ENCODE measurements at places on chromosomes 2 and 18. TPM values are rescaled to one million over a fixed set of nuclear protein-coding genes. Genes with fewer than 3 reads are reported as not detected.

DNA sequence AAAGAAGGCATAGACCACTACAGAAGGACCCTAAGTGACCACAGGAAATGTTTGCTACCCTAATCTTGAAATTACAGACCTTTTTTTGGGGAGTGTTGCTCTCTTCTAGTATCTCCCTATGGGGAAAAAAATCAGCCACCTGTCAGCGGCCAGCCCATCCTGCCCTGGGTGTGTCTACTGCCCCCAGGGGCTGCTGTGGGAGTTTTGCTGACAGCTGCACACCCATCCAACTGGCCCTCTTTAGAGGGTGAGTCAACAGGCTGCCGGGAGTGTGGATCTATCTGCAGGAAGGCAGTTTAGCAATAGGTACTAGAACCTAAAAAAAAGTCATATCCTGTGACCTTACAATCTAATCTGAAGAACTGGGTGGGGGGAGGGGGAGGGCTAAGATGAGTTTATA lies 796 bp upstream of the DYSF start:
- H3K36me3 ChIP-seq, result no peaks in the 10 kb centered on the region
- peaks cover 34% of the 10 kb centered on the region for H3K27me3 ChIP-seq
- peak; percentile 62 for DNase-seq
- peak overlapping the region; percentile 86 for H3K4me3 ChIP-seq

GRCh38 chr18:7856116-7856515 lies 289.0 kb downstream of the PTPRM start:
- DNase-seq, result no peak
- H3K4me1 ChIP-seq, result no peaks in the 10 kb centered on the region
- no peak overlapping the region for H3K27ac ChIP-seq
- no peak overlapping the region for H3K4me3 ChIP-seq
- H3K36me3 ChIP-seq, result no peaks in the 10 kb centered on the region
- H3K27me3 ChIP-seq, result no peaks in the 10 kb centered on the region

- no peaks in the 10 kb centered on the region for H3K36me3 ChIP-seq
- no peak overlapping the region for H3K4me3 ChIP-seq
- no peaks in the 10 kb centered on the region for H3K27me3 ChIP-seq
- DNase-seq, result no peak
- H3K4me1 ChIP-seq, result no peaks in the 10 kb centered on the region
These were observed 89.4 kb downstream of the DOK6 start for GRCh38 chr18:69490072-69490471.

RUFY4 gene
- 0.04 TPM for total RNA-seq

ZEB2 gene
- total RNA-seq, result not detected

DNA sequence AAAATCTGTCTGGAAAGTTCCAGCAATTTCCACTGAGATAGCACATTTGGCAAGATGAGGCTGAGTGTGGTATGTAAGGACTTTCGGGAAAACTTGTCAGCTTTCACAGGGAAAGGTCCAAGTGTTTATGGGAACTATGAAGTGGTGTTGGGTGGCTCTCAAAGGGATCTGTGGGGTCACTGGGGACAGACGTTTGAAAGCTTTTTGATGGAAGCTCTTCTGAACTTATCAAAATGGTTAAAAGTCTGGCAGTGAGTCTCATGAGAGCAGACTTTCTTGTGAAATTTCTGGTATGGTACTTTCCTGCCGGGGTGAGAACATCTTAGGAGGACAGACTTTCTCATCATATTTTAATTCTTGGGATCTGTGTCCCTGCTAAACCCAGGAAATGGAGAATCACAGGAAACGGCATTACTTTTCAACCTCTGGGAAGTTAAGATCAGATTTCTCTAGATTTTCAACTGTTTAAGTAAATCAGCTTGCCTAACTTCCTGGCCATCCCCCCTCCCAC lies 546.3 kb upstream of the ZEB2 start:
- H3K27ac ChIP-seq, result no peak overlapping the region
- no peaks in the 10 kb centered on the region for H3K27me3 ChIP-seq
- DNase-seq, result no peak
- H3K36me3 ChIP-seq, result no peaks in the 10 kb centered on the region
- no peak overlapping the region for H3K4me3 ChIP-seq
- H3K4me1 ChIP-seq, result no peaks in the 10 kb centered on the region

CFAP65 gene
- 0.23 TPM for total RNA-seq

- no peak overlapping the region for H3K4me3 ChIP-seq
- H3K27ac ChIP-seq, result no peak overlapping the region
- H3K27me3 ChIP-seq, result no peaks in the 10 kb centered on the region
- no peaks in the 10 kb centered on the region for H3K36me3 ChIP-seq
- peaks cover 13% of the 10 kb centered on the region for H3K4me1 ChIP-seq
These were observed 80.2 kb downstream of the EFEMP1 start for GRCh38 chr2:55843096-55843993.

DNA sequence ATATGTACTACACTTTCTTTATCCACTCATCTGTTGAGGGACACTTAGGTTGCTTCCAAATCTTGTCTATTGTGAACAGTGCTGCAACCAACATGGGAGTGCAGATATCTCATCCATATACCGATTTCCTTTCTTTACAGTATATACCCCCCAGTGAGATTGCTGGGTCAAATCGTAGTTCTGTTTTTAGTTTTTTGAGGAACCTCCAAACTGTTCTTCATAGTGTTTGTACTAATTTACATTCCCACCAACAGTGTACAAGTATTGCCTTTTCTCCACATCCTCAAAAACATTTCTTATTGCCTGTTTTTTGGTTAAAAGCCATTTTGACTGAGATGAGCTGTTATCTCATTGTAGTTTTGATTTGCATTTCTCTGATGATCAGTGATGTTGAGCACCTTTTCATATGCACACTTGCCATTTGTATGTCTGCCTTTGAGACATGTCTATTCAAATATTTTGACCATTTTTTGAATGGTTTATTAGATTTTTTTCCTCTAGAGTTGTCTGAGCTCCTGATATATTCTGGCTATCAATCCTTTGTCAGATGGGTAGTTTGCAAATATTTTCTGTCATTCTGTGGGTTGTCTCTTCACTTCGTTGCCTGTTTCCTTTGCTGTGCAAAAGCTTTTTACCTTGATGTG lies 12.2 kb downstream of the PLEK start:
- H3K36me3 ChIP-seq, result no peaks in the 10 kb centered on the region
- no peak overlapping the region for H3K27ac ChIP-seq
- no peaks in the 10 kb centered on the region for H3K4me1 ChIP-seq
- no peak overlapping the region for H3K4me3 ChIP-seq

DNA sequence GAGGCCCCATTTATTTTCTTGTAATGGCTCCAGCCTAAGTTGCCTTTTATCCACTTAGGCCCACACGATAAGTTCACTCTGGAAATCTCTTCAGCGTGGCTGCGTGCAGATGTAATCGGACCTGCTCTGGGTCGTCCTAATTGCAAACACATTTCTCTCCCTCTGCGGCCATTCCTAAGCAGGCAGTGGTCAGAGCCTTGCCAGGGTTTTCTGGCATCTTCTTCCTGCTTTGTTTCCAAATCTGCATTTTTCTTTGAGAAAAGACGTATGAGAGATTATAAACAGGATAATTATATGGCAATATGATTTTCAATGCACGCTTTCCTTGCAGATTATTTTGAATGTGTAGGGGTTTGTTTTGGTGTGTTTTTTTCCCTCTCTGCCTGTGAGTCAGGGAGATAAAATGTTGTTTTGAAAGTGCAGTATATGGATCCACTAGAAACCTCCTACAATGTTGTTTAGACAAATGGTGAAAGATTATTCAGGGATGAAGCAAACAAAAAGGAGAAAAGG lies 239.4 kb upstream of the TANK start:
- no peak overlapping the region for H3K27ac ChIP-seq
- DNase-seq, result no peak
- H3K4me3 ChIP-seq, result no peak overlapping the region
- no peaks in the 10 kb centered on the region for H3K36me3 ChIP-seq
- H3K4me1 ChIP-seq, result peaks cover 23% of the 10 kb centered on the region

GRCh38 chr2:37570773-37571586 lies 100.5 kb downstream of the CDC42EP3 start:
- no peak overlapping the region for H3K4me3 ChIP-seq
- H3K27ac ChIP-seq, result no peak overlapping the region
- no peaks in the 10 kb centered on the region for H3K36me3 ChIP-seq
- DNase-seq, result no peak

GRCh38 chr18:26630596-26630995 lies 82.2 kb upstream of the KCTD1 start:
- no peak for DNase-seq
- no peaks in the 10 kb centered on the region for H3K36me3 ChIP-seq
- H3K4me1 ChIP-seq, result no peaks in the 10 kb centered on the region
- no peak overlapping the region for H3K27ac ChIP-seq
- H3K4me3 ChIP-seq, result no peak overlapping the region

ESPNL gene
- total RNA-seq, result 4.3 TPM

DNA sequence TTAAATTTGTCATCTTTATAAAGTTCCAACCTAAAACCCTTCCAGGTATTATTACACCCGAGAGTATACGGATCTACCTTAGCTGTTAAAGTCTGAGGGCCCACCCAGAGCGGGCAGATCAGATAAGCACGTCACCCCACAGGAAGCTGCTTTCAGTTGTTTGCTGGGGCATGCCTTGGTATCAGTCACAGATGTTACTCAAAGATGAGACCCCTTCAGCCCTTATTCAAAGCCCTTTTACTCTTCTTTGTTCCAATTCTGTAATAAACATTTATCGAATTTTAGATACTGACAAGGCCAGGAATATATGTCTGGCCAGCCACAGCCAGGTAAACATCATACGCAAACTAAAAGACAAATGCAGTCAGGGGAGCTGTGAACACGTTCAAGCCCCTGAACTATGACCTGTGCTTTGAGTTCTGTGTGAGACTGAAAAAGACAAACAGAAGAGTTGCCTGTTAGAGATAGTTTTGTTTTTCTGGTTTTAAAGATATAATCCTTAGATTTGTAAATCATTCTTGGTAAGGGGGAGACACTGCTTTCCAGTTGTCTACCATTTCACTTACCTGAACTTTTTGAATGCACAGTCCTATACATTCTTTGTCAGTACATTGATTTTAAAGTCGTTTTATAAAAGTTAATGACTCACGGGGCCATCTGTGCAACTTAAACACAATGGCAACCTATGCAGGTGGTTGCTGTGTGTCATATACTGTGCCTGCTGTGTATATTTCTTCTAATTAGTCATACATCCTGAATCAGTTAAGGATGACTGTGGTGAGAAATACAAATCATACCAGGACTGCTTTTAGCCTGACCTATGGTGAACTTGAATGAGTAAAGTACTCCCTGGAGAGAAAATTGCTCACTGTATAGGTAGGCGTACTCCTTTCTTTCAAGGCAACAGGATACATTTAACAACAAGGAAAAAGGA lies 100.5 kb upstream of the ITPRID2 start:
- no peak overlapping the region for H3K4me3 ChIP-seq
- no peaks in the 10 kb centered on the region for H3K27me3 ChIP-seq
- no peak overlapping the region for H3K27ac ChIP-seq
- no peak for DNase-seq

DNA sequence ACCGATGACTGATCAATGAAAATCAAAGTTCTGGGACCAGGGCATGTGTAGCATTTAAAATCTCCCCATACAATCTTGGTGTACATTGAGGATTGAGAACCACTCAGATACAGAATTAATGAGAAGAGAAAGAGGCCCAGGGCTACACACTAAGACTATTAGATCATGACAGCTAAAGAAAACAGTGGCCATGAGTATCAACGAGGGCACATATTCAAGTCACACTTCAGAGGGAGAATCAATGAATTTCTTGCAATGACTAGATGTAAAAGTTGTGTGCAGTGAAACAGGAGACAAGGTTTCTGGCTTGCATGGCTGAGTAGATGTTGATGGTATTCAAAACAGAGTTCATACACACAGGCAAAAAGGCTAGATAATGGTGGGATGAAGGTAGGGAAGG lies 29.1 kb downstream of the METTL8 start:
- H3K4me3 ChIP-seq, result no peak overlapping the region
- no peaks in the 10 kb centered on the region for H3K27me3 ChIP-seq
- no peak overlapping the region for H3K27ac ChIP-seq
- DNase-seq, result no peak
- H3K4me1 ChIP-seq, result peaks cover 30% of the 10 kb centered on the region

GRCh38 chr2:205352593-205352992 lies 329.7 kb upstream of the NRP2 start:
- no peak overlapping the region for H3K27ac ChIP-seq
- H3K36me3 ChIP-seq, result no peaks in the 10 kb centered on the region
- DNase-seq, result no peak
- peaks cover 8% of the 10 kb centered on the region for H3K4me1 ChIP-seq

GRCh38 chr18:69265656-69266055 lies 135.0 kb upstream of the DOK6 start:
- H3K27me3 ChIP-seq, result no peaks in the 10 kb centered on the region
- H3K4me3 ChIP-seq, result no peak overlapping the region
- no peaks in the 10 kb centered on the region for H3K4me1 ChIP-seq

DNA sequence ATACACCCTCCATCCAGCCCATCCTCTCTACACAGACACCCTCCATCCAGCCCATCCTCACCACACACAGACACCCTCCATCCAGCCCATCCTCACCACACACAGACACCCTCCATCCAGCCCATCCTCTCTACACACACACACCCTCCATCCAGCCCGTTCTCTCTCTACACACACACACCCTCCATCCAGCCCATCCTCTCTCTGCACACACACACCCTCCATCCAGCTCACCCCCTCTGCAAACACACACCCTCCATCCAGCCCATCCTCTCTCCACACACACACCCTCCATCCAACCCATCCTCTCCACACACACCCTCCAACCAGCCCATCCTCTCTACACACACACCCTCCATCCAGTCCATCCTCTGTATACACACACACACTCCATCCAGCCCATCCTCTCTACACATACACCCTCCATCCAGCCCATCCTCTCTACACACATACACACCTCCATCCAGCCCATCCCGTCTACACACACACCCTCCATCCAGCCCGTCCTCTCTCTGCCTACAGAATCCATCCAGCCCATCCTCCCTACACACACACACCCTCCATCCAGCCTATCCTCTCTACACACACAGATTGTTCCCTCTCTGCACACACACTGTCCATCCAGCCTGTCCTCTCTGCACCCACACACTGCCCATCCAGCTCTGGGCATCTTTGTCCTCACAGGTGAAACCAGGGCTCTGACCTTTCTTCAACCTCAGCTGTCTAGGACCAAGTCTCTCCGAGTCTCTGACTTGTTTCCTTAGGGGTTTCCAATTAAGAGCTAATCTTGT lies 81.2 kb downstream of the EIPR1 start:
- no peaks in the 10 kb centered on the region for H3K36me3 ChIP-seq
- H3K27ac ChIP-seq, result no peak overlapping the region
- no peaks in the 10 kb centered on the region for H3K27me3 ChIP-seq
- no peak overlapping the region for H3K4me3 ChIP-seq

- no peak overlapping the region for H3K27ac ChIP-seq
- no peaks in the 10 kb centered on the region for H3K36me3 ChIP-seq
- H3K4me3 ChIP-seq, result peak overlapping the region; percentile 71
- peaks cover 13% of the 10 kb centered on the region for H3K4me1 ChIP-seq
These were observed 501 bp downstream of the RETREG2 start for GRCh38 chr2:219178377-219179175.

DNA sequence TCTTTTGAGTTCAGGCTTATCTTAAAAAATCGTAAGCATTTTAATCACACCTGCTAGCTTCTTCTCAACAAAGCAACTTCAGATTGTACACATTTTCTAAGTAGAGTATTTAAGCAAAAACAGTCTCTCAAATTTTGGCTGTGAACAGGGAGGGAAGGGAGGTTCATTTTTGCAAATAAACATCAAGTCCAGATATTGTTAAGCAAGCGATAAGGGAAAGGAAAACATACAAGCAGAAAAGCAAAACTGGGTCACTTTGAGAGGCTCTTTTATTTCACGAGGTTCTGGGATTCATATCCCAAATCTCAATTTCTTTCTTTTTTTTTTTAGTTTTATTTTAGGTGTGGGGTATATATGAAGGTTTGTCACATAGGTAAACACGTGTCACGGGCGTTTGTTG lies 79.9 kb downstream of the SLC25A12 start:
- no peak for DNase-seq
- H3K27ac ChIP-seq, result no peak overlapping the region
- no peaks in the 10 kb centered on the region for H3K27me3 ChIP-seq
- H3K36me3 ChIP-seq, result no peaks in the 10 kb centered on the region
- H3K4me1 ChIP-seq, result no peaks in the 10 kb centered on the region

ASPRV1 gene
- 1.4 TPM for total RNA-seq

Data from GM23338 (cell line).